ENCODE measurements at places on chromosomes 7 and 10. TPM values are rescaled to one million over a fixed set of nuclear protein-coding genes. Genes with fewer than 3 reads are reported as not detected.

DNA sequence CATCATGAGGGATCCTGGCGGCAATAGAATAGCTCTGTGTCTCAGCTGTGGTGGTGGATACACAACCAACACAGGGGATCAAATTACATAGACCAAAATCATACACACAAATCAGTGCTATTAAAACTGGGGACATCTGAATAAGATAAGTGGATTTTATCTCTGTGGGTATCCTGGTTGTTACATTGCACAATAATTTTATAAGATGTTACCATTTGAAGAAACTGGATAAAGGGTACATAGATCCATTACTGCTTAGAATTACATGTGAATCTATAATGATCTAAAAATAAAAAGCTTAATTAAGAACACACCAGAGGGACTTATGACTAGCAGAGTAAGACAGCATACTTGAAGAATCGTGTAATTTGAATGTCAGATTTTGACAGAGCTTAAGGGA lies 8.2 kb upstream of the FAM3C start:
- no peak for DNase-seq

- no peak for DNase-seq
Observed at GRCh38 chr10:129942936-129943715, 20.9 kb downstream of the EBF3 start.

GRCh38 chr7:130278860-130279259 lies 12.2 kb downstream of the CPA2 start:
- DNase-seq, result peak; percentile 96

GRCh38 chr10:90798482-90798881 lies 59.4 kb downstream of the HTR7 start:
- no peak for DNase-seq

DNA sequence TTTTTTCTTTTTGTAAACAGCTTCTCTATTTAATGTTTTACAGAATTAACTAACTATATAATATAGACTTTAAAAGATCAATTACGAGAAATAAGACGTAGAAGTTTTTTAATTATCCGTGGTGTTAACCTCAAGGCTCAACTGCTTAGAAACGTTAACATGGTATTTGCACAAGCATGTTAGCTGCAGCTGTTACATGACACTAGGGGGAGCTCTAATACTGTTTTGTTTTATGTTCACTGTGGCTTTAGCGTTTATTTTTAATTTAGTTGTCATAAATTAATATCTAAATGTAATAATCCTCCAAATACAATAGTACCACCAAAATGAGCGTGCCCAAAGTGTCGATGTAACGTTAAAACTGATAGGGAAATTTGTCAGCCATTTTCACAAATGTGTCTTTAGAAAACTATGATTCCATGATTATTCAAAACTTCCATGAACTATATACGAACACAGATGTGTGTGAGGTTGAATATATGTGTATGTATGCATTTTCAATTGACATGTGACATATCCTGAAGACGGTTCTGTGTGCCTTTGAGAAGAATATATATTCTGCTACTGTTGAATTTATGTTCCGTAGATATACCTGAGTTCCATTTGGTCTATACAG lies 828.8 kb upstream of the MBL2 start:
- DNase-seq, result peak; percentile 13

GRCh38 chr7:25844102-25844870 lies 307.7 kb upstream of the NFE2L3 start:
- no peak for DNase-seq

The GHRHR gene
- polyA plus RNA-seq, result 0.54 TPM

The PRF1 gene
- polyA plus RNA-seq, result 0.82 TPM

The FEZF1 gene
- polyA plus RNA-seq, result not detected

The PAX4 gene
- not detected for polyA plus RNA-seq

Measured in forelimb muscle (tissue), 1 donor.